ENCODE measurements at places on chromosomes 2 and 18.

- DNase-seq: no peak
These were observed 67.4 kb downstream of the IL1R2 start for GRCh38 chr2:102059151-102059550.

GRCh38 chr2:122799391-122799790, 1043.9 kb downstream of the TSN start:
- no peak for DNase-seq

DNA sequence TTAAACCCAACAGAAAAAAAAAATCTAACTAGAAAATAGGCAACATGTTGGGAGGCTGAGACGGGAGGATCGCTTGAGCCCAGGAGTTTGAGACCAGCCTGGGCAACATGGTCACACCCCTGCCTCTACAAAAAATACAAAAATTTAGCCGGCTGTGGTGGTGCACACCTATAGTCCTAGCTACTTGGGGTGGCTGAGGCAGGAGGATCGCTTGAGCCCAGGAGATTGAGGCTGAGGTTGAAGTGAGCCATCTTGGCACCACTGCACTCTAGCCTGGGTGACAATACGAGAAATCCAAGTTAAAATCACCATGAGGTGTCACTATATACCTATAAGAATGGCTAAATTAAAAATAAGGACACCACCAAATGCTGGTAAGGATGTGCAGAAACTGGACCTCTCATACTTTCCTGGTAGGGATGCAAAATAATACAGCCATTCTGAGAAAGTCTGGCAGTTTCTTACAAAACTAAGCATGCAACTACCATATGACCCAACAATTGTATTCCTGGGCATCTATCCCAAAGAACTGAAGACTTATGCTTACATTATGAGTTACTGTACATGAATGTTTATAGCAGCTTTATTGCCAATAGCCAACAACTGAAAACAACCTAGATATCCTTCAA, 2.2 kb downstream of the SEPTIN10 start:
- no peak for DNase-seq

GRCh38 chr2:159449504-159450124, 163.1 kb upstream of the WDSUB1 start:
- DNase-seq: no peak

- no peak for DNase-seq
These were observed 39.6 kb downstream of the LHCGR start for GRCh38 chr2:48715956-48716355.

GRCh38 chr18:42196651-42197050, 241.6 kb downstream of the PIK3C3 start:
- no peak for DNase-seq

DNA sequence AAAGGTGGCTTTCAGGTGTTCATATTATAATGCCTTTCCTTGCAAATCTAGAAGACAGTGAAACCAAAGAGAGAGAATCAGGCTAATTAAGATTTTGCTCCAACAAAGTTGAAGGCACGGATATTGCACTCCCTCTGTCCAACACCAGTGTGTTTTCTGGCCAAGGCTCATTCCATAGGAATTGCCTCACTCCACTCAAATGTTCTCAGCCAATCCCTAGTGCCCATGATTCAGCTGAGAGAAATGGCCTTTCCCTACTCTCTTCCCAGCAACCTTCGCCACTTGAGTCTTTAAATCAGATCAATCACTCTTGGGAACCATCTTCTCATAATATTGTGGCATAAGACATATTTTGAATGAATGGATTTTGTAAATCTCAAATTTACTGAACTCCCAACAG, 768.2 kb upstream of the ACVR2A start:
- DNase-seq: no peak

- DNase-seq: no peak
These were observed 121.6 kb downstream of the MYO5B start for GRCh38 chr18:50073319-50073718.

DNA sequence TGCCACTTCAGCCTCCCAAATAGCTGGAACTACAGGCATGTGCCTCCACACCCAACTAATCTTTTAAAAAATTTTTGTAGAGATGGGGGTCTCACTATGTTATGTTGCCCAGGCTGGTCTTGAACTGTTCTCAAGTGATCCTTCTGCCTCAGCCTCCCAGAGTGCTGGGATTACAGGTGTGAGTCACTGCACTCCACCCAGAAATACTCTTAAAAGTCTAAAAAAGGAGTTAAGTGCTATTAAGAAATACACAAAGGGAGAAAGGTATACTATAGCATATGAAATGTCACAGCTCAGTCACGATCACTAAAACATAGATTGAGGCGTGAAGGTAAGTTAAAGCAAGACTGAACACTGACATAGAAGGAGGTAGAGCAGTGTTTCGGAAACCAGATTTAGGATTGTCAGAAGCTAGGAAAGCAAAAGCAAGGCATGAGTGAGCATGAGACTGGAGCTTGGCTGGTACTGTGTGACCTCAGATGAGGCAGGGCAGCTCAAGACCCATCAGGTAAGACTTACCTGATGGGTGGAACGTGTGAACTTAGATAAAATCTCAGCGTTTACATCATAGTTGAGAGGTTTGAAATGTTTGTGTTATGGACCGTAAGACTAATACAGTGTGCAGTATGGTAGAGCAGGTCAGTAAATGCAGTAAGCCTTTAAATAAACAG, 9.2 kb downstream of the CCNYL1 start:
- no peak for DNase-seq

DNA sequence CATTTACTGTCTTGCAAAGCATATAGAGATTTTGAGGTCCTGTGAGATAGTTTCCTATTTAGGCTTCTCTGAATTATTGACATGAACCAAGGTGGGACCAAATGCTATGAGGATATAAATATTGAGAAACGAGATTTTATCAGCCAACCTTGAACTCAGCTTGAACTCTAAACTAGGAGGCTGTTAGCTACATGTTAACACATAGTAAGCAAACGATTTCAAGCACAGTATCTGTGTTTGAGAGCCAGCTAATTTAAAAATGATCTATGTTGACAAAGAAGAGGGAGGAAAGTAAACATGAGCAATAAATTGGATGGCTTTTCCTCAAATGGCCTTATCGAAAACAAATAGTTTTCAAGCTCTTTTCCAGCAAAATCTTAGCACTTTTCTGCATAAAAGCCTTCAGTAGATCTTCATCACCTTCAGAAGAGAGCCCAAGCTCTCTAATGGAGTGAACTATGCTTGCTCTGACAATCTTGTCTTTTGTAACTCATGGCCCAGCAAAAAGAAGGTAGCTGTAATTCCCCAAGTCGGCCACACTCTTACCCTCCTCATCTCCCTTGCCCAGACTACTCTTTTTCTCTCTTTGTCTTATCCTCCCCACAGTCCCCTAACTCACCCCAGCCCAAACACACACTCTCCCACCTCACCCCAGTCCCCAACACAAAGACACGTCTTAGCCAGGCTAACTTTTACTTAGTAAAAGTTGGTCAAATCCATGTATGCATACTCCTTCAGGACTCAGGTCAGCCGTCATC, 14.7 kb downstream of the CD28 start:
- DNase-seq: no peak

DNA sequence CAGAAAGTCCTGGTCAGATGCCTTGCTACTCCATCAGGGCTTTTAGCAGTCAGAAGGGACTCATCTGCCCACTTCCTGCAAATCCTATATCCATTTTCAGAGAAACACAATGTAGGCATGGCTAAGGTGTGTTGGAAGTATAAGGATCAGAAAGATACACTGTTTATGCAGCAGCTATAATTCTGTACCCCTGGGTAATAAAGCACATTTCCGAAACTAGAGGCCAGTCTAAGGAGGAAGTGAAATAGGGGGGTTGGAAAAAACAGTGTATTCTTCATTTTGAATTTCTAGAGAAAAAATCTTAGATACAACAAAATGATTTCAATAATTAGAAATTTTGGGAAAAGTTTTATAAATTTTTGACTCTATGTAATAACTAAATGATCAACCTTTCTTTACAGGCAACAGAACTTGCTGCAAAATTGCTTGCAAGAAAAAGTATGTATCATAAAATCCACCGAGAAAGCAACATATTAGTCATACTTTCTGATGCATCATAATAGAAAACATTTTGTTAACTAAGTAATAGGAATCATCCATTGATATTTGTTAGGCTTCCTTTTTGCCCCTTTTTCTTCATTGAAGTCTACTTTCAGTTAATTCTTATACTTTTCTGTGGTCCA, 47.4 kb downstream of the FSIP2 start:
- no peak for DNase-seq

DNA sequence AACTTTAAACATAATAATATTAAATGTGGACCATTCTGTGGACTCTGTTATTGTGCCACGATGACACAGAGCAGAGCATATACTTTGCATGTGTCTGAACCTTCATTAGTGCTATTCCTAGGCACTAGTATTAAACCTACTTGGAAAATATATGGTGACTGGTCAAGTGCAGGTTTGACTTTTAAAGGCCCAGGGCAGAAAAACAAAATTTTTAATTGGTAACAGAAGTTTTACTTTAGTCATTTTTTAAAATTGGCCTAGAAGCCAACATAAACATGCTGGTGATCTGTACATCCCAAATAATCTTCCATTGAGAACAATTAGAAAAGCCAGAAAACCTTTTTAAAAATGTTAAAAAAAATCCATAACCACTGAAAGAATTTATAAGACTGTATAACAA, 16.6 kb downstream of the LDAH start:
- no peak for DNase-seq

DNA sequence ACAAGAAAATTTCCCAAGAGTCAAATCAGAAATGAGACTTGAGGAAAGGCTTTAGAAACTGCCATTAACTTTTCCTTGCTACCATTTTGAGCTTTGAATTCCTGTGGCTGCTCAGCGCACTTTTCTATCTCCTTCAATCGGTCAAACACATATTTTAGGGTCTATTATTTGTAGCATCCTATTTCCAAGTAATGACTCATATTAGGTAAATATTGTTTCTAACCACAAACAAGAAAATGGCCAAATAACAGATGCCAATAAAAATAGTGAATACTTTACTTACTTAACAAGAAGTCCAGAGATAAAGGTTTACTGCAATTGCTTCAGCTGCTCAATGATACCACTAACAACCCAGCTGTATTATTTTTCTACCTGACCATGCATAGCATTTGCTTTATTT, 29.7 kb upstream of the CCDC178 start:
- no peak for DNase-seq

DNA sequence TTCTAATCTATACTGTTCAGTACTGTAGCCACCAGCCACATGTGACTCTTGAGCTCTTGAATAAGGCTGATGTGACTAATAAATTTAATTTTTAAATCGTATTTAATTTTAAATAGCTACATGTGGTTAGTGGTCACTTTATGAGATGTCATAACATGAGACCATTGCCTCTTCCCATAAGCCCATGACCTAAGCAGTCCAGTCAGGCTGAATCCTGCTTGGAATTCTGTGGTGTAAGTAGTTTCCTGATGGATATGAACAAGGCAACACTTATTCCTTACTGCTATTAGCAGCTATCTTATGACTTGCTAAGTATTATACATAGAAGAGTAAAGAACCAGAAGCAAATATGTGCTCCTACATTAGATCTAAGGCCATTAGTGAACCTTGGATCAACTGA, 150.0 kb downstream of the DIS3L2 start:
- DNase-seq: no peak

DNA sequence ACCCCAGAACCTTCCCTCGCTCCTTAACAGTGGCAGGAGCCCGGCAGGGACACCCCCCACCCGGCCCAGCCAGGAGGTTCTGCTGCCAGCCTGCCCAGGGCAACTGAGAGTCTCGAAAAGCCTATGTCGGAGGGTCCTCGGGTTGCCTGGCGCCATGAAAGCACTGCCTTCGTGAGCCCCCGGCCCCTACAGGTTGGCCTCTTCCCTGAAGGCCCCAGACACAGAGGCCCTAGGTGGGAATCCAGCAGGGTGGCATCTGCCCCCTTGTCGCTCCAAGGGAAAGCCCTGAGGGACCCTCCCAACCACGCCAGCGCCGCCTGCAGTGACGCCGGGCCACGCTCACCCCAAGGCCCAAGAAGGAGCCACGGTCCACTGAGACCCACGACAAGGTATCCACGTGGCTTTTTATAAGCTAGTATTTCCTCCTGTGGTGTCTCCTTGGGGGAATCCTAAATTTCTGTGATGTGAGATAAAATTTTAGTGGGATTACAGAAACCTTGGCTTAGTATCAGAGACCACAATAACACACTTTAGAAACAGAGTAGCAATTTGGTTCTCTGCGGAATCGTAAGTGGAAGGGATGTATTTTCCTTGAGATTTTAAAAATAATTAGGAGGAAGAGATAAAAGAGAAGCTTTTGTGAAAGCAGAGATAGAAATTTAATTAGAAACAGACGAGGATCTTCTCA, 138.9 kb downstream of the HDAC4 start:
- no peak for DNase-seq

- no peak for DNase-seq
These were observed 68.8 kb downstream of the MAP4K4 start for GRCh38 chr2:101766337-101766736.

DNA sequence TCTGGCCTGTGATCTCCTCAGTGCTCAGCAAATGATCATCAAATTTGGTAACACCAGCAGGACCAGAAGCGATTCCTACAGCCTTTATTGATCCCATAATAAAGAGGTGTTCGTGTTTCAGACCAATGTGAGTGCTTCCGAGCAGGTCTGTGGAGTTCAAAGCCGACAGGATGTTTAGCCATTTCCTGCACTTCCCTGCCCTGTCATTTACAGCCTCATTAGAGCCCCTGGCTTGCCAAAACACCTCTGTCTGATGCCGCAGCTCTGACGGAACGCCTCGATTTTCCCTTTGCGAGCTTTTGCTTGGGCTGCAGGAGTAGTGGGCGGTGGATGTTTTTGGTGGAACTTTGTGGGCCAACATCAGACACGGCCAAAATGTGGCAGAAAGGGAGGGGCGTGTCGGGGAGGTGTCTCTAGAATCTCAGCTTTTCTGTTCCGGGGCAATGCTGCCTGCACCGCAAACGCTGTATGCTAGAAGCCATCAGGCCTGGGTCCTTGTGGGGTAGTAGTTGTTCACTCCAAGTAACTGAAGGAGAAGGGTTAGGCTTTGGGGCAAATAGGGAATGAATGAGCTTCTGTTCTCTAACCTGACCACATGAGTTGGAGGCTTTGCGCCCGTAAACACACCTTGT, 26.1 kb upstream of the INHBB start:
- DNase-seq: no peak
